ENCODE measurements at places on chromosomes 1 and 21.
A peak's percentile ranks its signal among the peaks of the same experiment; 100 is the strongest.

DNA sequence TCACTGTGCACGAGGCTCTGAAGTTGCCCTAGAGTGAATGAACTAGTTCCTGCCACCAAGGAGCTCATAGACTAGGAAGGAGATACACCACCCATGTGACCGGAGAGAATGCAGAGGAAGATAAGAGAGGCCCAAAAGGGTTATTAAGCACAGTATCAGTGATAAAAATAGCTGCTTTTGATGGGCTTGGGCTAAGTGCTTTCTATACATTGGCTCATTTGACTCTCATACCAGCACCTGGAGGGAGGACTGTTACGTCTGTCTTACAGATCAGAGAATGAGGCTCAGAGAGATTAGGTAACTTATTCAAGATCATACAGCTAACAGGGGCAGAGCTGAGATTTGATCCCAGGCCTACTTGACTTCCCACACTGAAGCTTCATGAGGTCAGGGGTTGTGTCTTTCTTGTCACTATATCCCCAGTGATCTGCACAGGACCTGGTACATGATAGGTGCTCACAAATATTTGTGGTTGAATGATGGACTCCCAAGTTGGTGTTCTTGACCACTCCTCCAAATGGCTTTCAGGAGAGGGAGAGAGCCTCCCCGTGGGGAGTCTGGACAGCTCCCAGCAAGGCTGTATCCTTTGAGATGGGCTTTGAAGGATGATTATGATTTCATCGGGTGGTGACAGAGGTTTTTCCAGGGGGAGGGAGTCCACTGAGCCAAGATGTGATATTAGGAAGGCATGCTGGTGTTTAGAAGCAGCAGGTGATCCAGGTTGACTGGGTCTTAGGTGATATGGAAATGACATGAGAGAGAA, 14.4 kb downstream of the PPFIA4 start:
- no peak for DNase-seq

GRCh38 chr1:21439721-21440629, at the start of gene NBPF3:
TSS of gene NBPF3 (plus strand) at chr1:21440137. CDS start at chr1:21445087, 4,950 bp downstream.
- DNase-seq, result peak; percentile 77

DNA sequence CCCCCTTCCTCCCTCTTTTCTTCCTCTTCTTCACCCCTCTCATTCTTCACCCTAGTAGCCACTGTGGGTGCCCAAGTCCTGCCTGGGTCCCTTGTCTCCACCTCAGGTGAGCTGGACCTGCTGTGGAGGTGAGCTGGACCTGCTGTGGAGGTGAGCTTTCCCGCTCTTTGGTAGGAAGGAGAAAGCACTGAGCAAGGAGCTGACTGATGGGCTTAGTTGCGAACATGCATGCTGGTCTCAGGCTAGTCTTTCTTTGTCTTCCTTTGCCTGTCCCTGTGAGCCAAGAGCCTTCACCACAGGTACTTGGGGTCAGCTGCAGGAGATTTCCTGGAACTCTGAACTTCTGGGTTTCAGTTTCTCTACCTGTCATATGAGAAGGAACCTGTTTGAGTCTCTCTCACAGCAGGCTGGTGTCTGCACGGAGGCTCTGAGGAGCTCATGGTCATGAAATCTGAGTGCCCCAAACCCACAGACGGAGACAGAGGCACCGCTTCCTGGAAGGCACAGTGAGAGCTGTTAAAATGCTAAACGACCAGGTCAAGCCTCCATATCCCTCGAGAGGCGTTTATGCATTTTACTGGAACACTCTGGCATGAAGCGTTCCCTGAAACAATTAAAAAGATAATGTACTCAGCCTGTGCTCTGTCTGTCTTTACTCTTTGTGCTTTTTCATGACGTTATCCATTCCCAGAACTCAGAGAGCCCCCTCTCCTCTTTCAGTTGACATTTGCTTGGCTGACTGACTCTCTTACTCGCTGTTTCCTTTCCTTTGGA, 69.5 kb downstream of the RHOU start:
- DNase-seq, result no peak

GRCh38 chr1:96597218-96597617, 124.4 kb upstream of the PTBP2 start:
- no peak for DNase-seq

GRCh38 chr21:37032877-37033471, 26.5 kb downstream of the RIPPLY3 start:
- DNase-seq, result no peak

DNA sequence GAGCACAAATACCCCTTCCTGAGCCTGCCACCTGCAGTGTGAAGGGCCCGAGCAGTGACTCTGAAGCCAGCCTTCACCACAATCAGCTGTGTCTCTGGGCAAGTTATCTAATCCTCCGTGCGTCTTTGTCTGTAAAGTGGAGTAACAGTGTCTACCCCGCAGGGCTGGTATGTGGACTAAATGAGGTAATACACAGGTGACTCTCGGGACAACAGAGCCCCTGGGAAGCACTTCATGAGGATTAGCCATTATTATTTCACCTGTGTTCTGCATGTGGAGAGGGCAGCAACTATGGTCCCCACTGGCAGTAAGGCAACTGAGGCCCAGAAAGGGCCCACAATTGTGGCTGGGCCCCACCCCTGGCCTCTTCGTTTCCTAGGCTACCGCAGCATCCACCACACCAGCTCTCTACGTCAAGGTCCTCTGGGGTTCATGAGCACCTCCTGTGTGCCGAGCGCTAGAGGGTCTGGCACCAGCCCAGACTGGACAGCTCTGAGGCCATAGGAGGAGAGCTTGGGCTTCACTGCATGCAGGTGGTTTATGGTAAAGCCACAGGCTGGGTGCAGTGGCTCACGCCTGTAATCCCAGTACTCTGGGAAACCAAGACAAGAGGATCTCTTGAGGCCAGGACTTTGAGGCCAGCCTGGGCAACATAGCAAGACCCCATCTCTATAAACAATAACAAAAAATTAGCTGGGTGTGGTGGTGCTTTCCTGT, 41.3 kb upstream of the LRP8 start:
- DNase-seq, result no peak

- no peak for DNase-seq
These were observed 16.1 kb upstream of the FCAMR start for GRCh38 chr1:206986402-206986801.

GRCh38 chr1:5269901-5270300, 615.5 kb downstream of the AJAP1 start:
- no peak for DNase-seq

- DNase-seq, result no peak
These were observed 35.9 kb downstream of the CD46 start for GRCh38 chr1:207787776-207788175.

GRCh38 chr1:4425892-4426291, 228.5 kb upstream of the AJAP1 start:
- no peak for DNase-seq

- DNase-seq, result no peak
These were observed 3.2 kb upstream of the B3GALT2 start for GRCh38 chr1:193189442-193190095.

DNA sequence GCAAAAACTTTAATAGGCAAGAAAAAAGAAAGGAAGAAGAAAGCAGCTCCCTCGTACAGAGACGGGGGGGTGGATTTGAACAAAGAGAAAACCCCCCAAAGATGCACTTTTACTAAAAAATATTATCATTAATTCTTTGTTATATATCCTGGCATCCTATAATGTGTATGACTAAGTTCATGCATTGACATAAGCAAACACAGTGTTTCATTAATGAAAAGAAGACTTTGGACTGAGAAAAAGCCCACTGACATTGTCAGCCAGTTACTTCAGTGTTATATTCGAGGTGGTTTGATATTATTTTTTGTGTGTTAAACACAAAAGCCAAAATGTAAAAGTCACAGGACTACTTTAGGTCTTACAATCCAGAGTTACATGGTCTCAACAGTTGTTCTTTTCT, 110.1 kb upstream of the DPYD start:
- DNase-seq, result no peak

GRCh38 chr1:176225911-176226310, 18.8 kb upstream of the COP1 start:
- DNase-seq, result no peak

DNA sequence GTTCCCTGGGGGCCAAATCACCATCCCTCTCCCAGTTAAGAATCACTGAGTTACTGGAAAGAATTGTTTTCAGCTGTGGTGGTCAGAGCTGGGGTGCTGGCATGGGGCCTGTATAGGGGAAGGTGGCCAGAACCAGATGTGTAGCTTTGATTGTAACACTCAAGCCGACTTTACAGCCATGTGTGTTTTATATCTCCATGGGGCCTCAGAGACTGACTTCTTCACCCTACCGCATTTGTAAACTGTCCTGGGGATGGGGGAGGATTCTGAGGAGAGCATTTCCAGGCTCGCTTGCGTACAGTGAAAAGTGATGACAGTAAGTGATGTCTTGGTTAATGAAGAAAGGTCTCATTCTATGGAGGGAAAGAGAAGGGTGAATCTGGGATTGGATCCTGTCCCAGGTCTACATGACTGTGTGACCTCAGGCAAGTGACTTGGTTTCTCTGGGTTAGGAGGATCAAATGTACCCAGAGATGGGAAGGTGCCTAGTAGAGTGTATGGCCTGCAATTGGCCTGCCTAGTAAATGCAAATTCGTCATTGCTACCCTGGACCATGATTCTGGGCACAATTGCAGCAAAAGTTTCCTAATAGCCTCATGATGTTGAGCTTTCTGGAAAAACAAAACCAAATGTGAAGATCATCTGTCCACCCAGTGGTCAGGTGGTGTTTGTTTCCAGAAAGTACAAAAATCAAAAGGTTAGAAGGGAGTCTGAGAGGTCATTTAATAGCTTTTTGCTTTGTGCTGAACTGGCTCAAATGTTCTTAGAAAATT, 49.7 kb upstream of the RCC2 start:
- no peak for DNase-seq

DNA sequence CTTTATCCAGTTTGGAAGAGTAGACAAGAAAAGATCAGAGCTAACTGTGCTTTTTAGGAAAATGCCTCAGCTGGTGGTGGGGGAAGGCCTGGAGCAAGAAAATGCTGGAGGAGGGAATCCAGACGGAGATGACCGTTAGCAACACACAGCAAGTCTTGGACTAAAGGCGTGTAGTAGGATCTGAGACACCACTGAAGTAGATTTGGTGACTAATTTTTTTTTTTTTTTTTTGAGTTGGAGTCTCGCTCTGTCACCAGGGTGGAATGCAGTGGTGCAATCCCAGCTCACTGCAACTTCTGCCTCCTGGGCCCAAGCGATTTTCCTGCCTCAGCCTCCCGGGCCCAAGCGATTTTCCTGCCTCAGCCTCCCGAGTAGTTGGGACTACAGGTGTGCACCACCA, 41.2 kb downstream of the LPAR3 start:
- DNase-seq, result no peak

DNA sequence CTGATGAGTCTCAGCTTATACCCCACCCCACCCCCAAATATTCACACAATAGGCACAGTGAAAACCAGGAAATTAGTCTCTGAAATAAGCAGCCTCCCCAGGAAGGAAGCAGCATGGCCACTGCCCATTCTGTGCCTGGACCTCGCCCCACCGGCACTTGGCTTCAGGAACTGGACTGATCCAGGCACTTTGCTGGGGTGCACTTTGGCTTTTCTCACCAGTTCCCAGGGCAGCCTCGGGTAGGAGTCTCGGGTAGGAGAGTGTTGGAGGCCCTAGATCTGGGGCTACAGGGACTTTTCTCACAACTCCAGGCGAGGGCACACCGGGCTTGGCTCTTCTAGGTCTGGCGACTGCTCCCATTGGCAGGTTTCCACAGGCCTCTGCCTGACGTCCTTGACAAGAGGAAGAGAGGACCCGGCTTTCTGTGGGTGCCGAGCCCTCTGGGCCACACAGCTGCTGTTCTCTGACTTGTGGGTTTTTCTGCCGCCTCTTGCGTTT, 18.7 kb downstream of the ADARB1 start:
- no peak for DNase-seq

DNA sequence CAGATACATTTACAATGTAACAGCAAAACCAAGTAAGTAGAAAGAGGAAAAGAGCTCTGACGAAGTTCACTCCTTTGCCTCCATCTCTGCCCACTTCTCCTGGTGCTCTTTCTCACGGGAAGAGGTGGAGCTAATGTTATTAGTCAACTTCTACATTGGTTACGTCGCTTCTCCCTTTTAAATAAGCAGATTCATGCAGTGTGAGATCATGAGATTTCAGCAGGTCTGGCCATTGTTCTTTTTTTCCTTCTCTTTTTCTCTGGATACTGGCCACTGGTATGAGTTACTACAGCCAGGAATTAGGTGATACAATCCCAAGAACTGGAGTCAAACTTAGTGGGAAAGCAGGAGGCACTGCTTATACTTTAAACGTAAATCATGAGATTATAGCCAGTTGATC, 207.1 kb downstream of the AKT3 start:
- no peak for DNase-seq

DNA sequence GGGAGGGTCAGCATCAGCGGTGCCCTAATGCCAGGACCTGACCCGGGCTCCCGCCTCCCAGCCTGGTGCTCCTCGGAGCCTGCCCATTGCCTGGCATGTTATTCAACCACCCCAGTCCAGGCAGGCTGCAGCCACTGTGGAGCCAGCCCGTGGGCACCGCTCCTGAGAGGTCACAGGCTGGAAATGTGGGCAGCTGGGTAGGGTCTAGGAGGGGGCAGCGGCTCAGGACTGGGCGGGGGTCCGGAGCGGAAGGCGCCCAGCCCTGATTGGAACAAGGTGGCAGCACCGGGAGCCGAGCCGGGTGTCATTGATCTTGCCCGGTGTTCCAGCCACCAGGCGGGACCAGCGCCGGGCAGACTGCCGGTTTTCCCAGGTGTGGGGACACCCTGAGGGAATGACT, 12.7 kb upstream of the RUNX3 start:
- DNase-seq, result no peak

DNA sequence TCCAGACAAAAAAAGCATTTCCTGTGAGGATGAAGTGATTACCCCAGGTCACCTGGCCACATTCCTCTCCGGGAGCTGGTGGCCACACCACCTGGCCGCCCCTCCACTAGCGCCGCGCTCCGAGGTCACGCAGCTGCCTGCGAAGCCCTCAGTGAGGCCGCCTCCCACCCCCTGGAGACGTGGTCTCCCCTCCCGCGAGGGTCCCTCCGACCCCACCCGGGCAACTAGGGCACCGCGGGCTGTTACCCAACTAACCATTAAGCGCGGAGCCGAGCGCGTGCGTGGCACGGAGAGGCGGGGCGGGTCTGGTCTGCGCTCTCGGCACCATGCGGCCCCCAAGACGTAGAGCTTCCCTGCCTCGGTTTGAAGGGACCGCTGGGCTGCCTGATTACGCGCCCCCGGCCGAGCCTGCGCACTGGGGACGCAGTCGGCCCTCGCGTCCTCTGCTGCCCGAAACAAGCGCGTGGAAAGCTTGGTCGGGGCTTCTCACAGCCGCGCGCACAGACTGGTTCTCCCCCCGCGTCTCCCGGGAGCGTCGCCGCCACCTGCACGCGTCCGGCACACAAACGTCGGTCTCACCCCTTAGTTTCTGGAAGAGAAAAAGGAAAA, 106.5 kb downstream of the SLC16A1 start:
- DNase-seq, result peak; percentile 50

GRCh38 chr1:23126801-23127200, 41.9 kb downstream of the LUZP1 start:
- DNase-seq, result no peak

- no peak for DNase-seq
These were observed 342.1 kb upstream of the NR5A2 start for GRCh38 chr1:199685369-199685768.

DNA sequence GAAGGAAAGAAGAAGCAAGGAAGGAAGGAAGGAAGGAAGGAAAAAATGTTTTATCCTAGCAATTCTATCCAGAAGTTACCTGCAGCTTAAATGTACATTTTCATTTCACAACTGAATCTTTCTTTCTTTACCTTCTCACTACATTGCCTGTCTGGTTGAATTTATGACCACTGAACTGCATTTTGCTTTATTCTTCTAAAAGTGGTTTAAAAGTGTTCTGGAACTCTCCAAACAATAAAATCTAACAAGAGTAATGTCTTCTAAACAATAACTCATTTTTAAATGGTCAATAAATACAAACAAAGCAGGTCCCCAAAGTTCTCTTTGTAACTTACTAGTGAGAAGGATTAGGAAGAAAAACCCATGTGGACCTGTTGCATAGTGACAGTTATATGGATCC, 587.5 kb upstream of the NEGR1 start:
- no peak for DNase-seq
